ENCODE measurements at places on chromosomes 11 and 22.

GRCh38 chr11:67698247-67698646, 23.8 kb upstream of the ALDH3B2 start:
- DNase-seq, result peak; percentile 61

DNA sequence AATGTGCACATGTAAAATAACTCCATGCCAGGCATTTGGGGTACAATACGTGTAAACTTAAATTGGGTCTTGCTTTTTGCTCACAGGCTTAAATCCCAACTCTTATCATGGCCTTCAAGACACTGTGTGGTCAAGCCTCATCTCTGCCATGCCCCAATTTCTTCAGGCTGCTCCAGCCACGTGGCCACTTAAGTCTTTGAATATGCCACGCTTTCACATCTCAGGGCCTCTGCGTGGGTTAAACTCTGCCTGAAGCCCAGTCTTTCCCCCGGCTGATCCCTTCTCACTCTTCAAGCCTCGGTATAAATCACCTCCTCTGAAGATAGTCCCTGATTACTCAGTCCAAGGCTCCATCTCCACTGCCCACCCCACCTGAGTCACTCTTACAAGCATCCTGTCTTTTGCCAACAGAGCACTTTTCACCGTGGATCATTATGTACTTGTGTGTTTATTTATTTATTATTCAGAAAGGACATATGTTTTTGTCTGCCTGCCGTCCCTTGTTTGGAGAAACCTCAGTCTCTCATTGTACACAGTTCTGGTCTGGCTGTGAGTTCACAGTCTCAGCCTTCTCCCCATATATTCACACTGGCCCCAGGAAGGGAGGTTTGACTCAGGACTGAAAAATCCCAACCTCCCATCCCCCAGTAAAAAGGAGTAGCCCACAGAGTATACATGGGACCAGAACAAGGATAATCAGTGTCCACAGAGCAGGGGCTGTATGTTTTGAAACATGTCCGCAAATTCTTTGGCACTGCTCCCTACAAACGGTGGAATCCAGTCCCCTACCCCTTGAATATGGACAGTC, 344.7 kb downstream of the MN1 start:
- DNase-seq, result no peak

DNA sequence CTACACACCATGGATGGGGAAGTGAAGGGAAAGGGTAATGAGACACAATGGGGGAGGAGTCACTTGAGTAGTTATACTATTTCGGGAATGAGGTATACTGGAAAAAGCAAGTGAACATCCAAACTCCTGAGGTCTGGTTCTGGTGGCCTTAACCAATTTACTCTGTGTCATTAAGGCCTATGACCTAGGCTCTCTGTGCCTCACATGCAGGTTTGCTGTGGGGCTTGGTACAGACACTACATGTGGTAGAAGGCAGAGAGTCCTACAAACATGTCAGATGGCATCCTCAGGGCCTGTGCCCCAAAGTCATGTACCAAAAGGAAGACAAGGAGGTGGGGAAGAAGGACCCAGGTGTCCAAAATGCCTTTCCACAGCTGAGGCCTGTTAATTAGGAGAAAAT, 98.9 kb downstream of the TRIM29 start:
- DNase-seq, result no peak

DNA sequence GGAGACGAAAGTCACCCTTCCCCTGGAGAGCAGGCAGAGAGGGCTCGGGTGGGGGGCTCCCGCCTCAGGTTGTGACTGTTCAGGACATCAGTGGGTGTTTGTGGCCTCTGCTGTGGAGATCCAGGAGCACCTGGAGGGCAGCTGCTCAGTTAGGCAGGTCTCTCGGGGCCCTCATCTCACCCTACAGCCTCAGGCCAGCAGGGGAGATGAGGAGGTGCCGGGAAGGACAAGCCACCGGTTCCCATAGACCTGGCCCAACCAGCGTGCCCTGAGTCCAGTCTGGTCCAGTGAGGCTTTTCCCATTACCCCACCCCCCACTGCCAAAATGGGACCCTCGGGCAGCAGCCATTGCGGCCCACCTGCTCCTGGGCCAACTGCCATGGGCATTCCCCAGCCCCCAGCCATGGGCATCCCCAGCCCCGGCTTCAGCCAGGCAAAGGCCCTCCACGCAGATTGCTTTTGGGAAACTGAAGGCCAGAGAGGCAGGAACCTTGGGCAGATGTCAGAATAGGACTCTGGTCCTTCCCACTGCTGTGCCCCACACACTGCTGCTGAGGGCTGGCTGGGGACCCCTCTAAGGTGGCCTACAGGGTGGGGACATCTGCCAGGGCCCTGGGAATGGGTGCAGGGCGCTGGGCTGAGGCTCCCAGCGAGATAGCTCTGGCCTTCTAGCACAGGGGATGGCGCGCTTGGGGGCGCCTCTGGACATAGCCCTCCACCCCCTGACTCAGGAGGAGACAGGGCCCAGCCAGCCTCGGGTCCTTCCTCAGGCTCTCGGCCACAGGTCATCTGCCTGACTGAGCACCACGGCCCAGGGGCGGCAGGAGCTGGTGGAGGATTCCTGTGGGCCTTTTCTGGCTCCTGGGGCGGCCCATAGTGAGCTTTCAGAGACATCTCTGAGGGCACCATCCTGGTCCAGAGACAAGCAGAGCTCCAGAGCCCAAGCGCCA, 4.8 kb downstream of the PIM3 start:
- DNase-seq, result no peak

- peak; percentile 95 for DNase-seq
Observed at GRCh38 chr22:49525801-49526535, 301.7 kb downstream of the BRD1 start.

DNA sequence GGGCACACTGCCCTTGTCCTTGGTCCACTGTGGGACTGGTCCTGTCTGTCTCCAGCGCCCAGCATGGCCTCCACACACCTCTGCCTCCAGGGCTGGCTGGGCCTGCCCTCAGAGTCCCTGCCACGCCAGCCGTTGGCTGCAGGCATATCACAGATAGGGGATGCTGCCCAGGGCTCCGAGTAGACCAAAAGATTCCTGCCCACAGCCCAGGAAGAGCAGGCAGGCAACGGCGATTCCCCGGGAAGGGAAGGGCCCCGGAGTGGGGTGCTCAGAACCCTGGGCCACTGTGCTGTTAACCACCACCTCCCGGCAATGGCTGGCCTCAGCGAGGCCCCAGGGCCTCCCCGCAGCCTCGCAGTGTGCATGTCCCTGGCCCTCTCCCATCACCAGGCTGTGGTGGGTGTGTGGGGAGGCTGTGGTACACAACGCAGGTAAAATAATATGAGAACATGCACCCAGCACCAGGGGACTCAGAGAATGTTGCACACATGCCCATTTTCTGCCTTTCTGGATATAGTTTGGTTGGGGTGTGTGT, 2.2 kb downstream of the IFITM5 start:
- no peak for DNase-seq

DNA sequence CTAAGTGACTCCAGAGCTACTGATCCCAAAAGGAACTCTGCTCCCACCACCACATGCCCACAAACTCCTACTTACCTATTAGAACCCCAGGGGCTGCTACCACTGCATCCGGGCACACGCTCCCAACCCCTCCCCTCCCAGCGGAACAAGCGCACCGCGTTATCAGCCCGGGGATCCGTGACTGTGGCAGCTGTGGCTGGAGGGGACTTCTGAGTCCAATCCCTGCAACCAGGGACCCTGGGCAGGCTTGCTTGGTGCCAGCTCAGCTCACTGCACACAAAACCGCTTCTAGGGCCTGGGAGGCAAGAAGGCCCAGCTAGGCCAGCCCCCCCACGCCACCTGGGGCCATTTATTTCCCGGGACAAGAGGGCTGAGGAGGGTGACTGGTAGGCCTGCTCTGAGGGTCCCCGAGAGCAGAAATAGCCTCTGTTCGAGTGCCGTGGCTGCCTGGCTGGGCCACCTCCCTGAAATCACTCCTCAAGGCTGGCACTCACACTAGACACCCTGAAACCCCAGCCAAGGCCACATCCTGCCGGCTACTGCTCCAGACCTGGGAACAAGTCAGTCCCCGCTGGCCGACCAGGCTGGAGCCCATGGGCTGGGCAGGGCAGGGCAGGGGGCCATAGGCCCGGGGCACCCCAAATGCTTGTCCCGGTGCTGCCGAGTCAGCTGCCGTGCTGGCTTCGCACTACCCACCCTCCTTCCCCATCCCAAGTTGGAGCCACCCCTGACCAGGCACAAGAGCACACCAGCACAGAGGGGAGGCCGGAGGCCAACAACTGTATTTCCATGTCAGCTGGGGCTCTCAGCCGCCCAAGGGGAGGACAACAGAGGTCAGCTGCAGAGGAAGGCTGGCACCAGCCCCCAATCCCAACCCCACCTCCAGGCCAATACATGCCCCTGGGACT, 1.9 kb upstream of the IFITM10 start:
- no peak for DNase-seq

GRCh38 chr11:127709960-127710359, 709.4 kb upstream of the KIRREL3 start:
- no peak for DNase-seq

DNA sequence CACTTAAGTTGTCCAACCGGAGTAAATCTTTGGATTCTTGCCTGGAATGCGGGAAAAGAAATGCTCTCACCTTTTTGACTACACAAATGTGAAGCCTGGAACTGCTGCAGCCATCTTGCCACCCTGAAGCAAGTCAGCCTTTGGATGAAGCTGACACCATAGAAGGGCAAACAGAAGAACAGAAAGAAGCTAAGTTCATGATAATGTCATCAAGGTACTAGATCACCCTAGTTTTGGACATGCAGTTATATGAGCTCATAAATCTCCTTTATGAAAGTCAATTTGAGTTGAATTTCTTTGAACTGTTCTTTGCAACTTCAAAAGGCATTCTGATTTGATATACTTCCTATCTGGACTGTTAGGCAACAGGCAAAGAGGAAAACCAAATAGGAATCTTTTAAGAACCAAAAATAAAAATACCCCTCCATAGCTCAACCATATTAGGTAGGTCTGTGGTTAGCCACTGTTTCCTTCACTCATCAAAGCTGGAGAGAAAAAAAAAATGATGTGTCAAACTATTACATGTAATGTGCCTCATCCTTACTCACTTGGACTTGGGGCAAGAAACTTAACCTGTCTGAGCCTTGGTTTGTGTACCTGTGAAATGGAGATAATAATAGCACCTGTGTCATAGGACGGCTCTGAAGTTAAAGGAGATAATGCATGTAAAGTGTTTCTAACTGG, 91.9 kb downstream of the WT1 start:
- DNase-seq, result no peak

DNA sequence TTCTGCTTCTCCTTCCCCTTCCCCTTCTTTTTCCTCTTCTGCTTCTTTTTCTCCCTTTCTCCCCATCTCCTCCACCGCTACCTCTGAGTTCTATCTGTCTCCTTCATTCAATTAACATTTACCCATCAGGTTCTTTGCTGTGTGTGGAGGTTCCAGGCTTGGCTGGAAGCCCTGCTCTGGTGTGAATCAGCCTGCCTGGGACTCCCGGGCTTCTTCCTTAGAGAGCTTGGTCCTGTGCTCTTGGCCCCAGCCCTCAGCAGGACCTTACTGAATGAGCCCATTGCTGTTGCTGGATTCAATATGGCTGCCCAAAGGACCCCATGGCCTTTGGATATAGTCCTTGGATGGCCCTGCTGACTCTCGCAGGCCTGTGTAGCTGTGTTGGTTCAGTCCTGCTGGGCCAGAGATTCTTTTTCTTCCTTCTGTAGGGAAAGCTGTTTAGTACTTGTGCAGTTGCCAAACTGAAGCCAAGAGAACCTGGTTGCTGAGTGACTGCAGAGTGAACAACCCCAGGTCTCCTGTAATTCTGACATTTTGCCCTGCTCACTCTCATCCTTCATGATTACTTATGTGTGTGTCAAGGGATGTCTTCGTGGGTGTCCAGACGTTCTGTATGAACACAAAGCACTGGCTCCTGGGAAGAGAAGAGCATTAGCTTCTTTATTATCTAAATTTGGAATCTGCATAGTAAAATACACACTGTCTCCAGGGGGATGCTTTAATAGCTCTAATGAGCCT, 81.0 kb upstream of the ZBED5 start:
- DNase-seq, result no peak

DNA sequence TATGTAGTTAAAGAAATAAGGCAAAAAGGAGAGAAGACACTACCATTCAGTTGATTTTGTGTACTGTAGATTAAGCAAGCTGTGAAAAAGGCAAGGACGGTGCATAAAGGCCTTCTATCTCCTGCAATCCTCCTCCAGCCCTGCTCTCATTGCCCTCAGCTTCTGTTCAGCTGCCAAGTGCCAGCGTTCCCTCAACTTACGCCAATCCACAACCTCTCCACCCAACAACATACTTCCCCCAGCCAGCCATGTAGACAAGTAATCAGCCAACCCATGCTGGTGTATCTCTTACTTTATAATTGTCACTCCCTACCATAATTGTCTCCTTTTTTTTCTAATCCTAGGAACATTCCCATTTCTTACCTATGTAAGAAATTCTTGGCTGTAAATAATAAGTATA, 30.1 kb upstream of the ANO5 start:
- peak; percentile 74 for DNase-seq

- no peak for DNase-seq
Observed at GRCh38 chr11:57230791-57231538, 6.1 kb downstream of the APLNR start.

GRCh38 chr11:94809251-94809650, 41.1 kb downstream of the AMOTL1 start:
- no peak for DNase-seq
